ENCODE measurements at places on chromosomes 6 and 20.
A peak's percentile ranks its signal among the peaks of the same experiment; 100 is the strongest.

DNA sequence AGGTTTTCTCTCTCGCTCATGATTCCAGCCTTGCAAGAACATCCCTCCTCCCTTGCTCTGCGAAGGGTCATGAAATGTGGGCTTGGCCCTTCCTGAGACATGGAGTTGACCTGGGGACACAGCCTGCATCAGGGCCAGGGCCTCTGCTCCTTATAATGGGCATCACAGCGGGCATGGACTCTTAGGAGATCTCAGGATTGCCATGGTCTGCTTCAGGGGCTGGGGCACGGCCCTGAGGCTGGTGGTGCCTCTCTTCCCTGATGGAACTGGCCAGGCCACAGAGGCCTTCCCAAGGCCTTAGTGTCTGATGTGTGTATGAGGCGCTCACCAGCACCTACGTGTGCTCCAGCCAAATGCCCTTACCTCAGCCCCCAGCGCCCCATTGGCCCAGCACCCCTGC, 23.9 kb downstream of the ENTPD6 start:
- DNase-seq: peak; percentile 4

DNA sequence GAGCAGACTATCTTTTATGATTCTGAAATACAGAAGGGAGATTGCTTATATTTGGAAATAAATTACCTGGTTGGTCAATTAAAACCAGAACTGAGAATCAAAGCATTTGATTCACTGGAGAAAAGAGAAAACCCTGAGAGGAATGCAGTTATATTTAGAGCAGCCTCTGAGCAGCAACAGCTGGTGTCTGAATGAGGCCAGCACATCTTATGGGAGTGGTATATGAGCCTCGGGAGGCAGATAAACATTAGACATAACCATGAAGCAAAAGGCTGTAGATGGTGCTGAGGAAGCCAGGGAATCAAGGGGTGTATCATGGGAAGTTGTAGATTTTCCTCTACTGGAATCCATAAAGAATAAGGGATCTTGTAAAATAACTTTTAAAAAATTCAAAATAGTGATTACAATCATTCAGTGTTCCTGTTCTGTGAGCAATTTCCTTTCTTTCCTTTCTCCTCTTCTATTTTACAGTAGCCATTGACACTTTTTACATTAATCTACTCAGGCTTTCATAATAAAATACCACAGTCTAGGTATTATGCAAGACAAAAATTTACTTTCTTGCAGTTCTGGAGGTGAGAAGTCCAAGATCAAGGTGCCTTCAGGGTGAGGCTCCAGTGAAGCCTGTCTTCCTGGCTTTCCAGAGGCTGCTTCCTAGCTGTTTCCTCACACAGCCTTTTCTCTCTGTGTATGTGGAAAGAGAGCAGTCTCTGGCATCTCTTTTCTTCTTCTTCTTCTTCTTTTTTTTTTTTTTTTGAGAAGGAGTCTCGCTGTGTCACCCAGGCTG, 32.8 kb upstream of the ENPP5 start:
- DNase-seq: no peak

- DNase-seq: no peak
Observed at GRCh38 chr6:119350202-119350951, 816 bp upstream of the MAN1A1 start.

DNA sequence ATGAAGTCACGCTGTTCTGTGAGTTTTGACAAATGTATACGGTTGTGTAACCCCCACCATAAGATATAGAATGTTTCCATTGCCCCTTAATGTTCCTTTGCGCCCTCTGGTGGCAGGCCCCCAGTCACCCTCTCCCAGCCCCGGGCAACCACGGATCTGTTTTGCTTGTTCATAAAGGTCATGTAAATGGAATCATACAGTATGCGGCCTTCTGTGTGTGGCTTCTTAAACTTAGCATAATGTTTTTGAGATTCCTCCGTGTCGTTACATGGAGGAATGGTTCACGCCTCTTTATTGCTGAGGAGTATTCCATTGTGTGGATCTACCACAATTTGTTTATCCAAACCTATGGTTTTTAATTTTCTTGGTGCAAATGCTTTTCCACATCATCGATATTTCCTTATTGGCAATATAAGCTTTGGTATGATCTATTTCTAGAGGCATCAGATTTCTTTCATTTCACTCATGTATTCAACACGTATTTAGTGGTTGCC, 28.4 kb downstream of the LYRM2 start:
- peak; percentile 46 for DNase-seq

DNA sequence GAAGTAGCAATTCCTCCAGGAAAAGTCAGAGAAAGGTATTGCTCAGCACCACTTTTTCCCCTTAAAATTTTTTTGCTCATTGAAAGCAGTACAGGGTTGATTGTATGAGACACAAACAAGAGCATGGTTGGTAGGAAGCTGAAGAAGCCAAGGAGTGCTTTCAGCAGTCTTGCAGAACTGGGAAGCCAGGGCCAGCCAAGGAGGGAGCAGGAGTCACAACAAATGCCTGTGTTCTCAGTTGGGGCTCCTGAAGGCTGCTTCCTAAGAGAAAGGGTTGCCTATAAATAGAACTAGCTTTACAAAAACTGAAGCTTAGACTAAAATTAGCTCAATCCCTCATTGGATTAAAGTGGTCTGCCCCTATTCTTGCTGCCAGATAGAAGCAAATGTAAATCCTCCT, 3.3 kb upstream of the THEMIS start:
- DNase-seq: no peak

DNA sequence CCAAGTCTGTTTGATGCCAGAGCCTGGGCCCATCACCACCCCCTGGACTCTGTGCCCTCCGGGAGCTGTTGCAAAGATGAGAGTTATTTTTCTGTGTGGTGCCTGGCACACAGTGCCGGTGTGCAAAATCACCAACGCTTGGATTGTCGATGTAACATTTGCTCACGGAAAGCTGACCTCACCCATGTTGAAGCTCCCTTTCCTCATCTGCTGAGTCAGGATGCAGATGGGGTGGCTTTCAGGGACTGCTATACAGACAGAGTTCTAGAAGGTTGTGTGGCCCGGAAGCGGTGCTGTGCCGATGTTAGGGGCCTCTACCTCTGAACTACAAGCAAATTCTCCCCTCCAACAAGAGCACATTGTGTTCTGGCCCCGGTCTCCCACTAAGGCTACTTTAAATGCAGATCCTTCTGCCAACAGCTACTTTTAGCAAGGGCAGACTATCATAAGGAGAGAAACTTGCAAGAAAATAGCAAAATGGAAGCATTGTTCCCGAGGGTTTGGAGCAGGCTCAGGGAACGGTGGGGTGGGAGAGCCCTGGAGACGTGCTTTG, 34.0 kb downstream of the EYA2 start:
- peak; percentile 37 for DNase-seq

DNA sequence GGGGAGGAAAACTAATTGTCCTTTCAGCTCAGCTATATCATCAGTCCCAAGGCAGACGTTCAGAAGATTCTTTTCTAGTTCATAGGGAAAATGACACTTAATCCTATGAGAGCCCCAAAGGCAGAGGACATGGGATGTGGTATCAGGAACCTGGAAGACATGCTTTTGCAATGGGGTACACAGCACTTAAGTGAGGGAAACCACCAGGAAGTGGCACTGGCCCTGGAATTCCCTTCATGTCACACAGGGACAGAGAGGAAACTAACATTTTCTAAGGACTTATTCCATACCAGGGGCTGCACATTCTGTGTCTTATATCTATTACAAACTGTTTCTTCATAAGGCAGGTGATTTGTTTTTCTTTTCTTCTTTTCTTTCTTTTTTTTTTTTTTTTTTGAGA, 28.2 kb downstream of the VPS52 start:
- DNase-seq: no peak
